Left ventricle myocardium superior (tissue), 1 donor: ENCODE measurements at places on chromosomes 1 and 21.

- DNase-seq: no peak
These were observed 16.1 kb downstream of the FASLG start for GRCh38 chr1:172674831-172675613.

DNA sequence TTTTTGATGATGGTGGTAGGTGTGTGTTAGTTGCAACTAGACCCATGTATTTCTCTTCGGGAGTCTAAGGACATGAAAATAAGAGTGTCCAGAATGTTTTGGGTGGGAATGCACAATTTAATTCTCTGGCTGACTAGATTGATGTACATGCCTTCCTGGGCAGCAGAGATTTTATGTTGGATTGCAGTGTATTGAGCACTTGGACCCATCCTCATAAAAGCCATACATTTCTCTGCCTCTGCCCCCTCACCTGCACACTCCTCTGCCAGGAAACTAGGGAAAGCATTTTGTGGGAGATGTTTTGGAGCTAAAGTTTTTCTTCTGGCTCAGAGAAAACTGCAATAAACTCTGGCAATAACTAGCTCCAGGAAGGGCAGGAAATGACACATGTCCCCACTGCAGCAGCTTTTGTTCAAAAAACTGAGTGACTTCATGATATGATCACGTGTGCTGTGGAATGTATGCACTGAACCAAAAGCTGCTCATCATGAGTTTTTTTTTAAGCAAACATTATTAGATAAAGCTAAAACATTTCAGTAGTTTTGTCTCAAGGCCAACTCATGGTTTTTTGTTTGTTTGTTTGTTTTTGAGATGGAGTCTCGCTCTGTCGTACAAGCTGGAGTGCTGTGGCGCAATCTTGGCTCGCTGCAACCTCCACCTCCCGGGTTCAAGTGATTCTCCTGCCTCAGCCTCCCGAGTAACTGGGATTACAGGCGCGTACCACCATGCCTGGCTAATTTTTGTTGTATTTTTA, 17.6 kb downstream of the RIT1 start:
- no peak for DNase-seq

DNA sequence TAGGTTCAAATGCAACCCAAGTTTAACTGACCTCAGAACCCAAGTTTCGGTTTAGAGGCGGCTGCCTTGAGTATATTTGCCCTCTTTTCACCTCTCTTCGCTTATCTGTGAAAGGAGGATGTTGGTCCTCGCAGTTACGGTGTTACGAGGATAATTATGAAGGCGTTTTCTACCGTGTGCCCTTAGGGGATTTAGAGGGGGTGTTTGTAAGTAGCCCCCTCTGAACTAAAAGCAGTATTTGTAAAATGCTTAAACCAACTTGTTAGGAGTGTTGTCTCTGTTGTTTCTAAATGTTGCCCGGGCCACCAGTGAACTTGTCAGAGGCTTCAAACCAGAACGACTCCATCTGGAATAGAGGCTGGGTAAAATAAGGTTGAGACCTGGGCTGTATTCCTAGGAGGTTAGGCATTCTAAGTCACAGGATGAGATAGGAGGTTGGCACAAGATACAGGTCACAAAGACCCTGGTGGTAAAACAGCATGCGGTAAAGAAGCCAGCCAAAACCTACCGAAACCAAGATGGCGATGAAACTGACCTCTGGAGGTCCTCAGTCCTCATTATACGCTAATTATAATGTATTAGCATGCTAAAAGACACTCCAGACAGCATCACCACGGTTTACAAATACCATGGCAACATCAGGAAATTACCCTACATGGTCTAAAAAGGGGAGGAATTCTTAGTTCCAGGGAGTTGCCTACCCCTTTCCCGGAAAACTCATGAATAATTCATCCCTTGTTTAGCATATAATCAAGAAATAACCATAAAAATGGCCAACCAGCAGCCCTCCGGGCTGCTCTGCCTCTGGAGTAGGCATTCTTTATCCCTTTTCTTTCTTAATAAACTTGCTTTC, 1.0 kb upstream of the PSRC1 start:
- no peak for DNase-seq

DNA sequence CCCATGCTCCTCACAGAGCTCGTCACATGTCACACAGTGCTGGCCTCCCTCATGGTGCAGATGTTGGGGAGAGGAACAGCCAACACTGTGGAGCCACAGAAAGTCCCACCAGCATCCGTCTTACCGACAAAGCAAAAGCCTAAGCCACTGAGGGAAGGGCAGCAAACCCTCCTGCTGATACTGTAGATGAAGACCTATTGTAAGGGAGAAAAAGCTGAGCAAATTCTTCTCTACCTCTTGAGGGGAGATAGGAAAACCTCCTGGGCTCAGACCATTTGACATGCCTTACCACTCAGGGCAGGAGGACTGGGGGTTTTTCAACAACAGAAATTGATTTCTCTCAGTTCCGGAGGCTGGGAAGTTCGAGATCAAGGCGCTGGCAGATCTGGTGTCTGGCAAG, 95.9 kb downstream of the WDR64 start:
- no peak for DNase-seq

- DNase-seq: no peak
These were observed 4.9 kb upstream of the ELK4 start for GRCh38 chr1:205636732-205637131.

- DNase-seq: no peak
These were observed 404.9 kb downstream of the LTN1 start for GRCh38 chr21:28587748-28588147.

- no peak for DNase-seq
These were observed 10.0 kb downstream of the LAMC1 start for GRCh38 chr1:183033205-183033604.

DNA sequence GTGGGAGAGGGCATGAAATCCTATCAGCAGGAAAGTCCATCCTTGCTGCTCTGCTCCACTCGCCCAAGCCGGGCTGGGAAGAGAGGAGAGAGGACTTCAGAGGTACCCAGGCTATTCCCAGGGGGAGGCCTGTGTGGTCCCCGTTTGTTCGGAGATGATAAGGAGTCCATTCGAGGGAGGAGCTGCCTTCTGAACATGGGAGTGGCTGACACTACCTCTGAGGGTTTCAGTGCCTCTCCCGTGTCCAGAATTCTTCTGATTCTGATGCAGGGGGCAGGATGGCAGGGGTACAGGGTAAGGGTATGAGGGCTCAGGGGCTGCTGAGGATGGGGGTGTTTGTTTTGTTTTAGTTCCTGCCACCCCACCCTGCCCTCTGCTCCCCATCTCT, 40.4 kb downstream of the BACE2 start:
- DNase-seq: no peak

GRCh38 chr1:157624471-157624870, 26.6 kb upstream of the FCRL4 start:
- no peak for DNase-seq

GRCh38 chr1:24018611-24019580, 38.8 kb upstream of the SRSF10 start:
- DNase-seq: peak; percentile 96

DNA sequence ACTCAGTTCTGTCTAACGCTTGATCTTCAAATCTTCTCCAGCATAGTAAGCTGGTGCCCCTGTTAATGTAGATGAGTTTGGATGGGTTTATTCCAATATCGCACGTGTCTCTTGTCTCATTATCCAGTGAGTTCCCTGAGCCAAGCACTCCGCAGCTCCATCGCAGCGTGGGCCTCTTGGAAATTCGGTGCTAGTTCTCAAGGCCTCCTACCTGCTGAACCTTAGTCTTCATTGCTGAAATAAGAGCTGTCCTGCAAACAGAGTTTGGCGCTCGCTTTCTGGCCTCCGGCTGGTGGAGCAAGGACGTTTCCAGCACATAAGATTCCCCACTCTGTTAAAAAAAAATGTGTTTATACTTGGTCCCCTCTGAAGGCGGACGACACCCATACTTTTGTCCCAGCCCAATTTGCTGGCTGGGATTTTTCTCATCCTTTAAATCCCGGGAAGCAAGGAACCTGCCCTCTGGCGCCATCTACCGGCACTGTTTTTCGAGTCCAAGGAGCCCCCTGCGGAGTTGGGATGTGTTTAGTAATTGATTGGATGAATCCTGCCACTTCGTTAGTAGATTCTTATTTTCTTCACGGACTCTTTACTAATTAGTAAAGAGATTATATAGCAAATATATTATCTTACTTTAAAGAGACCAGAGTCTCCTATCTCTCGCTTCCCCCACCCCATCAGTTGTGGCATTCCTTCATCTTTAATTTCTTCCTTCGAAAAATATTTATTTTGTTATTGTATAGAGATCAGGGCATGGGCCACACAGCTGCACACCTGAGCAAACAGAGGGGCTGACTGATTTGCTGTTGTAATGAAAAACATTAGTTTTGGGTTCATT, 14.7 kb downstream of the JUN start:
- DNase-seq: peak; percentile 89

GRCh38 chr1:47031059-47031458, 7.6 kb downstream of the CYP4X1 start:
- peak; percentile 24 for DNase-seq

DNA sequence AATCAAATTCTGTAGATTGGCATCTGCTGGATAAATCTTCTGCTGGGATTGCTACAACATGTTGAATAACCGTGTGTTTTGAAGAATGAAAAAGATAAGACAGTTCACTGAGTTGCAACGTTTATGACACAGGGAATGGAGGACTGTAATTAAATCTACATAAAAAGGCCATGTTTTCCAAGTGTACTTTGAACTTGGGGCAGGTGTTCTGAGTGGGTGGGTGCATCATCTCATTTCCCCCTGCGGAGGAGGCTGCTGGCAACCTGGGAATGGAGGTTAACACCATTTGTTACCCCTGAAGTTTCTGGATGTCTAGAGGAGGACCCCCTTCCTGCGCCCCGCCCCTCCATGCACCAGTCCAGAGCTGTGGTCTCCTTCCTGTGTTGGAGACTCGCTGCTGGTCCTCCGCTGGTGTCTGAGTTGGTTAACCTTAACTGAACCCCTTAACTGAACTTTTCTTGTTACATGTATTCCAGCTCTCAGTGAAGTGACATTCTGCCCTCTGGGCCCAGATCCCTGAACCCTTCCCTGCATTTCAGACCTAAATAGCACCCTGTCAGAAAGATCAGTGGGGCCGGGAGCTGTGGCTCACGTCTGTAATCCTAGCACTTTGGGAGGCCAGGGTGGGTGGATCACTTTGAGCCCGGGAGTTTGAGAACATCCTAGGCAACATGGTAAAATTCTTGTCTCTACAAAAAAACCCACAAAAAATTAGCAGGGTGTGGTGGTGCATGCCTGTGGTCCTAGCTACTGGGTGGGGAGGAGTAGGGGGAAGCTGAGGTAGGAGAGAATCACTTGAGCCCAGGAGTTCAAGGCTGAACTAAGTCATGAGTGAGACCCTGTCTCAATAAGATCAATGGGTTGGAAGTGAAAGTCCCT, 31.8 kb downstream of the UCK2 start:
- no peak for DNase-seq

- no peak for DNase-seq
These were observed 26.8 kb downstream of the RSPH1 start for GRCh38 chr21:42469272-42469671.

DNA sequence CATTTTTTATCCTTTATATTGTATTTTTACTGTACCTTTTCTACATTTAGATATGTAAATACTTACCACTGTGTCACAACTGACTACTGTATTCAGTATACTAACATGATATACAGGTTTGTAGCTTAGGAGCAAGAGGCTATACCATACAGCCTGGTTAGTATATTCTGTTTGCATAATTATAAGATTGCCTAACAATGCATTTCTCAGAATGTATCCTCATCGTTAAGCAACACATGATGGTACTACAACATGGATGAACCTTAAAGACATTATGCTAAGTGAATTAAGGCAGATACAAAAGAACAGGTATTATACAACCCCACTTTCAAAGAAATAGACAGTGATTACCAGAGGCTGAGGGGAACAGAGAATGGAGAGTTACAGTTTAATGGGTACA, 62.7 kb downstream of the RUSC1 start:
- no peak for DNase-seq

GRCh38 chr1:169041366-169041765, 65.1 kb upstream of the ATP1B1 start:
- DNase-seq: no peak

DNA sequence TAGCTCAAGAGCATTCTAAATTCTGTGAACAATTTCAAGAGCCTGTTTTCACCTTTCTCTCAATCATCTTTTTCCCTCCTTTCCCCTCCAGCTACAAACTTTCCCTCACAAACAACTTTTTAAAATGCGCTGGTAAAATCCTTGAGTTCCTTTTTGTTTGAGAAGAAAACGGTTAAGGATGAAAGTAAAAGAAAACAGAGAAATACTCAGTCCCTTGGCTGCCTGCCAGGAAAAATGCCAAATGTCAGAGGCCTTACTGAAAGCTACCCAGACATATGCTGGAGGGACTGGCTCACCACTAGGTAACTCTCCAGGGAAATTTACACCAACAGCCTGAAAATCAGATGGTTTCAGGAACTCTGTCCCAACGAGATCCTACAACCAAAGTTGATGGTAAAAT, 11.0 kb upstream of the SERBP1 start:
- peak; percentile 43 for DNase-seq

DNA sequence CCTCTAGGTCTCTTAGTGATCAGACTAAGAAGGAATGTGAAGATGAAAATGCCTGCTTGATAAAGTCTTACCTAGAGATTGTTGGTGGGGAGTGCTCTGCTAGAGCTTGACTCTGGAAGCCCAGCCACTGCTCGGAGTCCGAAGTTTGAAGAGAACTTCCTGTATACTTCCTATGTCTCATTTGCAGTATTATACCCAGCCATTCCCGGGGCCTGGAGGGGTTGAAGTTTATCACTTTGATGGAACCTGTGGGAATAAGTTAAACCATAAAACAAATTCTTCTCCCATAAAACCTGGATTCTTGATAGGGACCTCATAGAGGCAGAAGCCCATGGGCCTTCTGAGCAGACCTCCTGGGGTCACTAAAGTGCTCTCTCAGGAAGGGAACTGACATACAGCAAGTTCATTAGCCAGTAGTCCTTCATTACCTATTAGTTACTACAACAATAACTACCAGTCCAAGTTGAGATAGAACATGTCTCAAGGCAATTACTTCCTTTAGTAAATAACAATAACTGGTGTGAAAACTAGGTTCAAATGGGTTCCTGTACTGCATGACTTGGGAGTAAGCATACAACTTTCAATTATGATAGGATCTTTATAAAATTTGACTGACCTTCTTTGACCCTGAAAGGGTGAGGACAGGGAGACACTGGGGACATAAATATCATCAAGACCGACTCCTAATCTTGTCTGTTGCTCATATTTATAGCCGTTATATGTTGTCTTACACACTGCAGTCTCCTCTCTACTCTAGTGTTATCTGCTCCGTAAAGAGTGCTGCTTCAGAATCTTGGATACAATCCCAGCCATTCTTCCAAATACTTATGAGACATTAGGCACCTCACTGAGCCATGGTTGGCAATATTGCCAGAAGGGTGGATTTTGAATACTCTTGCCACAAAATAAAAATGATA, at the start of gene OR6N1:
Gene OR6N1 (minus strand): TSS at position 246 of the 917 bp plus-strand sequence. CDS start 5,513 bp downstream, outside the sequence.
- DNase-seq: no peak

DNA sequence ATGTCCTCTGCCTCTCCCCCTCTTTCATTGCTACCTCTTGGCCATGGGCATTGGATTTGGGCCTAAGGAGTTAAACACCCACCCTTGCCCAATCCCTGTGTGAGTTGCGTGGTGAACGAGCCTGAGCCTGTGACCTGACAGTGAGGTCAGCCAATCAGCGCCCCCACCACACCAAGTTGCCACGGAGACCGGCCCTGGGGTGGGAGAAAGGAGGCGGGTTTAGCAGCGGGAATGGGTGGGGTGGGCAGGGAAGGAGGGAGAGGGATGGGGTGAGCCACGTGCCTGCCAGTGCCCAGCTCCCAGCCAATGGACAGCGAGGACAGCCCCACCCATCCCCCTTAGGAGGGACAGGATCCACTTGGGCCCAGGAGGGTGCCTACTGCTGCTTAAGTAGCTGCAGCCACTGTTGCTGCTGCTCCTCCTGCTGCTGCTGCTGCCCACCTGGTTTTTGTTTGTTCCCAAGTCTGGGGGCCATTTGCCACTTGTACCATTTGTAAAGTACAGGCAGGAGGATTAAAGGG, 9.5 kb downstream of the ZBTB7B start:
- peak; percentile 77 for DNase-seq

- DNase-seq: no peak
These were observed 615.5 kb upstream of the ADAMTS5 start for GRCh38 chr21:27582246-27582947.
